T-cell (primary cell): ENCODE measurements at places on chromosomes 5 and 9. TPM values are rescaled to one million over a fixed set of nuclear protein-coding genes. Genes with fewer than 3 reads are reported as not detected.

- no peaks in the 10 kb centered on the region for H3K27me3 ChIP-seq
- no peak for DNase-seq
- H3K27ac ChIP-seq = no peak overlapping the region
- H3K4me3 ChIP-seq = no peak overlapping the region
- H3K4me1 ChIP-seq = peaks cover 14% of the 10 kb centered on the region
Observed at GRCh38 chr5:177606071-177607051, 6.4 kb downstream of the B4GALT7 start.

Gene COL15A1
- total RNA-seq = not detected

Gene KCNN2
- not detected for total RNA-seq

GRCh38 chr9:137463931-137464290, 4.8 kb upstream of the NSMF start:
- no peak overlapping the region for H3K27ac ChIP-seq
- H3K27me3 ChIP-seq = no peaks in the 10 kb centered on the region
- peaks cover 21% of the 10 kb centered on the region for H3K4me1 ChIP-seq
- no peak overlapping the region for H3K4me3 ChIP-seq
- no peaks in the 10 kb centered on the region for H3K36me3 ChIP-seq
- DNase-seq = no peak

Gene PCDHA9
- total RNA-seq = not detected

Gene KIAA0825
- 4.0 TPM for total RNA-seq

GRCh38 chr5:88536146-88536545, 267.5 kb upstream of the TMEM161B start:
- no peak overlapping the region for H3K4me3 ChIP-seq
- no peaks in the 10 kb centered on the region for H3K27me3 ChIP-seq
- H3K27ac ChIP-seq = no peak overlapping the region
- H3K4me1 ChIP-seq = no peaks in the 10 kb centered on the region
- no peak for DNase-seq
